ENCODE measurements at places on chromosomes 4 and X.
A peak's percentile ranks its signal among the peaks of the same experiment; 100 is the strongest.

- peak; percentile 59 for DNase-seq
Observed at GRCh38 chr4:154506253-154506652, 14.7 kb upstream of the DCHS2 start.

DNA sequence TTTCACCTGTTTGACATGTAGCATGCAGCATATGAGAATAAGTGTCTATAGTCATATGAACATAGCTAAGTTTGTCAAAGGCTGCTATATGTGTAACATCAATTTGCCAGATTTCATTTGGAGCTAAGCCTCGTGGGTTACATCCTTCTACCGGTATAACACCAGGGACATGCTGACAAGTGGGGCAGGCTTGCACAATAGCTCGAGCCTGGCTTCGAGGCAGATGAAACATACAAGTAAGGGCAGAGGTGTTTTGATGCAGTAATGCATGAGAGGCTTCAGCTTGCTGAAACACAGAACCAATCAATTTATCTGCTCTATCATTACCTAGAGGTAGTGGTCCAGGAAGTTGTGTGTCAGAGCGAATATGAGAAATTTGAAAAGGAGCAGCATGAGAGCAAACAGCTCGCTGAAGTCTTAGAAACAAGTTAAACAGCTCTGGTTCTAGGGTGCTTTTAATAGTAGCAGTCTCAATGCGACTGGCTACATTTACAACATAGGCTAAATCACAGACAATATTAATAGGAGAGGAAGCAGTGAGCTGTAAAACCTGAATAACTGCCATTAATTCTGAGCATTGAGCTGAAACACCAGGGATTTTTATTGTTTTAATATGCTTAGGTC lies 14.9 kb upstream of the UGDH start:
- peak; percentile 47 for DNase-seq

DNA sequence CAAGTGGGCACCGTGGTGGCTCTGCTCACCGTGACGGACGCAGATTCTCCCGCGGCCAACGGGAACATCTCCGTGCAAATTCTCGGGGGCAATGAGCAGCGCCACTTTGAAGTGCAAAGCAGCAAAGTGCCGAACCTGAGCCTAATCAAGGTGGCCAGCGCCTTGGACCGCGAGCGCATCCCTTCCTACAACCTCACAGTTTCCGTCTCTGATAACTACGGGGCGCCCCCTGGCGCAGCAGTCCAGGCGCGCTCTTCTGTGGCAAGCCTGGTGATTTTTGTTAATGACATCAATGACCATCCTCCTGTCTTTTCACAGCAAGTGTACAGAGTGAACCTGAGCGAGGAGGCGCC lies 2.7 kb downstream of the FAT4 start:
- DNase-seq: peak; percentile 62

- DNase-seq: no peak
Observed at GRCh38 chr4:173174594-173175012, 6.0 kb downstream of the GALNT7 start.

All from cardiac muscle cell (in vitro differentiated cells and primary cell).